ENCODE measurements at places on chromosomes 1 and 21.
A peak's percentile ranks its signal among the peaks of the same experiment; 100 is the strongest.

GRCh38 chr1:94989398-94989797 is 62.5 kb upstream of the CNN3 start:
- DNase-seq = no peak

GRCh38 chr1:117067533-117068370 is 7.6 kb downstream of the TTF2 start:
- DNase-seq = peak; percentile 75

GRCh38 chr1:218284377-218284916 is 646 bp upstream of the RRP15 start:
- DNase-seq = no peak

DNA sequence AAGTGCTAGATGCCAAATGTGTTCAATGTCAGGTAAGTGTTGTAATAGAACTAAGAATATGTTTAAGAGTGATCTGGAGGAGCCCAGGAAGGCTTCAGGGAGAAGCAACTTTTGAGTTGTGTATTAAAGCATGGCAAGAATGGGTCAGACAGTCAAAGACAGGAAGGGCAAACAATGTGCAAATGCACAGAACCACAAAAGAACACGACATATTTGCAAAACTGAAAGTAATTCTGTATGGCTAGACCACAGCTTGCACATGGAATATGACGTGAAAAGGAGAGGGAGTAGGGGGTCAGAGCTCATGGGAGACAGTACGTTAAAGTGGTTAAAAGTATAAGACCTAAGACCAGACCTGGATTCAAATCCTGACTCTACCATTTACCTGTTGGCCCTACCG is 7.1 kb upstream of the SORT1 start:
- DNase-seq = no peak

GRCh38 chr1:113901191-113901590 is 3.4 kb downstream of the AP4B1 start:
- DNase-seq = no peak

- DNase-seq = no peak
Measured at GRCh38 chr1:85584264-85584781, 3.8 kb downstream of the CCN1 start.

- no peak for DNase-seq
Measured at GRCh38 chr21:45093035-45093532, 18.7 kb downstream of the ADARB1 start.

- DNase-seq = no peak
Measured at GRCh38 chr1:89822109-89822962, 1.5 kb downstream of the LRRC8D start.

- no peak for DNase-seq
Measured at GRCh38 chr1:76291737-76292136, 217.2 kb downstream of the ST6GALNAC3 start.

GRCh38 chr21:44510109-44510507 is 29.9 kb downstream of the KRTAP10-1 start:
- no peak for DNase-seq

DNA sequence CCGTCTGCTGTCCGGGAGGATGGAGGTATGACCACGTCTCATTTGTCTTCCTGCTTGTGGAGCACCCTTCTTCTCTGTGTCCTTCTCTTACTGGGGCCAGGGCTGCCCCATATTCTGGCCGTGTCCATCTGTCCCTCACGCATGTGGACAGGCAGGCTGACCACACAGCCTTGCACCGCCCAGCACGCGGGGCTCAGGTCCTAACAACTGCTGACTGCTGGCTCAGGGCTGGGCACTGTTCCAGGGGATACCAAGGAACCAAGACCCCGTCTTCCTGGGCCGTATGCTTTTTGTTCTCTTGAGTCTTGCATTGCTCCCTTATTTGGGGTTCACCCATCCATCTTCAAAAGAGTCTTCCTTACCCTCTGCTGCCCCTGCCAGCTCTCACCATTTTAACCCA is 17.5 kb upstream of the SPSB1 start:
- no peak for DNase-seq

DNA sequence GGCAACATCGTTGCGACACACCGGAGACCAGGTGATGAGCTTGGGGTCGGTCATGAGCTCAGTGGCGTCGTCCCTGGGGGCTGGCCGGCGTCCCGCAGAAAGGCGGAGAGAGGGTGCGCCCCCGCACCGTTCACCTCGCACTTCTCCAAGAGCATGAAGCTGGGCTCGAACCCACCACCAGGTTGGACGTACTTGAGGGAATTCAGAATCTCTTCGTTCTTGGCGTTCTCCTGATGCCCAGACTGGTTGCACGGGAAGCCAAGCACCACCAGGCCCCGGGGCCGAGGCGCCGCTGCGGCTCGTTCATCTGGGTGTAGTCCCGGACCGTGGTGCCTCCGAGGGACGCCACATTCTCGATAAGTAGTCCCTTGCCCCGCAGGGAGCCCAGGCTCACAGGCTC is 176.6 kb upstream of the ADAMTS5 start:
- no peak for DNase-seq

- no peak for DNase-seq
Measured at GRCh38 chr1:104132382-104132973, 382.8 kb downstream of the AMY1C start.

DNA sequence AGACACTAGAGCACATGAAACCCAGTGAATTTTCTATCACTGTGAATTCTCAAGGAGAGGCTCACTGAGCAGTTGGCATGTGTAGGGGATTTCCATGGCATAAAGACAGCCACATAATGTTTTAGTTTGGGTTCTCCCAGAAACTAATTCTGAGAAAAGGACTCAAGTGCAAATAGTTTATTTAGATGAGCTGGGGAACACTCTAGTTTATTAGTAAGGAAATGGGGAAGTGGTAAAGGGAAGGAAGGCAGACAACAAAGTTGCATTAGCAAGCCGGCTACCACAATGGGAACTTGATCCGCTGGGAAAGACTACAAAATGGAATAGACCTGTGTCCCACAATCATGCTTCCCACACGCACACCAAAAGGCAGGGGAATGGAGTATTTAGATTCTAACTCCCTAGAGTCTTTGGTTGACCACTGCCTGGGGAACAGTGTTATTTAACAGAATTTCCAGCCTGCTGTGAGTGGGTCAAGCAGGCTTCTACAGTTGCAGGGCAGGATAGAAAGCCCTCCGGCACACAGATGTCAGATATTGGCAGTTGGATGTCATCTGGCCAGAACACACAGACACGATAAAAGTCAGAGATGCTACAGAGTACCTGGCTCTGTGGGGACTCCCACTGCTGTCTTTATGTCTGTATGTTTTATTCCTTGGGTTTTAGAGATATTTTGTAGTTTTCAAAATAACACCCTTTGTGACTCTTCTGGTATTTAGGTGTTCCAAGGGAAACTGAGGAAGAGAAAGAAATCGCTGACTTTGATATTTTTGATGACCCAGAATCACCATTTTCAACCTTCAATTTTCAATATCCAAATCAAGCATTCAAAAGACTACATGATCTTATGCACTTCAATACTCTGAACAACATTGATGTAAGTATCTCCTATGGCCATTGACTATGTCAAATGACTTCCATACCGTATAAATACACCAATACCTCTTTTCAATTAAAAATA is 150.1 kb downstream of the PLA2G4A start:
- DNase-seq = no peak

- no peak for DNase-seq
Measured at GRCh38 chr1:223140611-223141405, 2.2 kb downstream of the TLR5 start.

- DNase-seq = no peak
Measured at GRCh38 chr1:228101994-228102790, 933 bp downstream of the C1orf35 start.

DNA sequence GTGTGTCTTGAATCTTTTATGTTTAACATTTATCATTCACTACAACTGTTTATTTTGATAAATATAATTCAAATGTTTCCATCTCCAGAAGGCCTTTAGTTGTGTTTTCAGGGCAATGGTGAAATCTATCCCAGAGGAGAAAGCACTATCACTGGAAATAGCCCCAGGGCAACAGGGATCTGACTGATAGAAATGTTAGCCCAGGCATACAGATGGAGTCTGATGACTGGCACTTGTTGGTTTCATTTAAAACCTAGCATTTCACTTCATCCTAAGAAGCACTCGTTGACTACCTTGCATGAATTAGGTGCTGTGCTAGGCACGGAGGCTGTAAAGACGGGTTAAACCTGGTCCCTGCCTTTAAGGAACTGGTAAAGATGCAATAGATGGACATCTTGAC is 103.1 kb downstream of the C1orf21 start:
- DNase-seq = no peak

DNA sequence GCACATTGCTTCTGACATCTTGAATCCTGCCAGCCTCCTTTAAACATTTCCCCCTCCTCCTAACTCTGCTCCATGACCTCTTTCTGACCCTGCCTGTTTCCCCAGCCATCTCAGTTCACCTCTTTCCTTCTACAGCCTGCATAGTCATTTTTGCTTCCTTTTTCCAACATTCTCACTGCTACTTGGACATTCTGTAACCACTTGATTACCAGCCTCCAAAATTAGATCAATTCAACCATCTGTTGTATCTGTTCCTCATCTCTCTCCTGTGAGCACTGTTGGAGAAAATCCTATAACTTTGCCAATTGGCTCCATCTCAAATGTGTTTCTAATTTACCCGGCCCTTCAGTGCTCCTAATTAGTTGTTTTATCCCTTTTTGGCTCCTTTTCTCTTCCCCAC is 27.5 kb upstream of the GPR88 start:
- no peak for DNase-seq

DNA sequence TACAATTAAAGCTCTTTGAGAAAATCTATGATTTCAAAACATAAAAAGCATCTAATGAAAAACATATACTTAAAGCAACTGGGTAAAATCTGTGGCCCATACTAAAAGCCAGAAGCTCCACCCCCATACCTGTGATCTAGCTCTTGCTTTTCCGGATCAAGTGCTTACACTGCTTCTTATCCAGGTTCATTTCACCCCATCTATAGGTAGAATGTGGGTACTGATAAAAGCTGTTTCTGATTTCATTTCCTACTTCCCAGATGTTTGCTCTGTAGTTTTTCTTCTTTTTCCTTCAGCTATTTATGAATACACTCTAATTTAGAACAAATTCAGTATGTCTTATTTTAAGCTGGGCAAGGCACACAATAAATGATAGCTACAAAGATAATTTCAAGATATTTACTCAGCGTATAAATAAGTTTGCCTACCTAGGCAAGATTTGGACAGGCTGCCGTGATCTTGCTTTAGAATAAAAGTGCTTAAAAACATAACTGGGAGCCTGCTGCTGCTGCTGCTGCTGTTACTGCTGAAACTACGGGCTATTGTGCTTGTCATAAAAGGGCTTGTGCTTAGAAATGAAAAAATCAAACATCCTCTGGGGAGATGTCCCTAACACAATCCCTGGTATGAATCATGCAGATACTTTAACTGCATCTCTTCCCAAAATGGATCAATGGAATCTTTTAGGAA is 2.1 kb downstream of the SIPA1L2 start:
- no peak for DNase-seq

GRCh38 chr1:218942431-218942830 is 231.2 kb upstream of the LYPLAL1 start:
- no peak for DNase-seq

DNA sequence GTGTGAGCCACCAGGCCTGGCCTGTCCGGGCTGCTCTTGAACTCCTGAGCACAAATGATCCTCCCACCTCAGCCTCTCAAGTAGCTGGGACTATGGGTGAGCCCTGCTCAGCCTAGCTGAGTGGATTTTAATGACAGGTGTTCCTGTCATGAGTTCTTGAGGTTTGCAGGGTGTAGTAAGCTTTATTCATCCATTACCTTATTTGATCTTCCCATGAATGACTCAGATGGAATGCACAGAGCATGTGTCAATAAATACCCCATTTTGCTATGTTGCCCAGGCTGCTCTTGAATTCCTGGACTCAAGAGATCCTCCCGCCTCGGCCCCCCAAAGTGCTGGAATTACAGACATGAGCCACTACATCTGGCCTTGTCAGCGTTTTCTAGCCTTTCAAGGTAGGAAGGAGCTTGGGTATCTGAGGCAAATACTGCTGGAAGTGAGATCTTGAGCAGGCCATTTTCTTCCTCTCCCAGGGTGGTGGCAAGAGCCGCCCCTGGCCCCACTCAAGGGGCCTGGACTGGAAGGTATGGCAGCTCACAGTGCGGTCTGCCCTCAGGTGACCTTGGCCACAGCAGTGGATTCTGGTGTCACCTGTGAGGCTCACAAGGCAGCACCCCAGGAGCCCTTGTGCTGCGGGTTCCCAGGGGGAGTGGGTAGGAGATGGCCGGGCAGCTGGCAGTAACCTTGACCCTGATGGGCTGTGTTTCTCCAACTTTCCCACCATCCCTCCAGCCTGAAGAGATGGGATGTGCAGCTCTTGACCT is 20.0 kb downstream of the PIK3CD start:
- no peak for DNase-seq

DNA sequence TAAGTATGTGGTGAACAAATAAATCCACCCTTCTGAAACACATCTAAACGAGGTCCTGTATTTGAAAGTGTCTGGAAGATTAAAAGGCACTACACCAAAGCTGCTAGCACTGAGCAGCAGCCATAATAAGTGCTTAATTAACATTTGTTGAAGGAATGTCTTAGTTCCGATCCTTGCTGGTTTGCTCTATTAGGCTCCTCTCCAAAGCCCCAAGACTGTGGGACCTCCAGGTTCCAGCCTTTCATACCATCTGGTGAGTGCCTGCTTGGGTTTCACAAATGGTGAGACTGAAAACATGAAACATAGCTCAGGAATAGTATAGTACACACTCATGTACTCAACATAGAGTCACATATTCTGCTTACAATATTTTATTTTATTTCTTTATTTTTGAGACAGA is 640 bp upstream of the CYP2J2 start:
- DNase-seq = no peak

- DNase-seq = no peak
Measured at GRCh38 chr21:26652854-26653253, 79.8 kb upstream of the CYYR1 start.

GRCh38 chr1:78527706-78528105 is 36.9 kb downstream of the PTGFR start:
- DNase-seq = no peak
